NCI-H1417 treated with DMSO at 0.1 percent for 48 hours (cell line): ENCODE measurements at places on chromosomes 6 and 20.

DNA sequence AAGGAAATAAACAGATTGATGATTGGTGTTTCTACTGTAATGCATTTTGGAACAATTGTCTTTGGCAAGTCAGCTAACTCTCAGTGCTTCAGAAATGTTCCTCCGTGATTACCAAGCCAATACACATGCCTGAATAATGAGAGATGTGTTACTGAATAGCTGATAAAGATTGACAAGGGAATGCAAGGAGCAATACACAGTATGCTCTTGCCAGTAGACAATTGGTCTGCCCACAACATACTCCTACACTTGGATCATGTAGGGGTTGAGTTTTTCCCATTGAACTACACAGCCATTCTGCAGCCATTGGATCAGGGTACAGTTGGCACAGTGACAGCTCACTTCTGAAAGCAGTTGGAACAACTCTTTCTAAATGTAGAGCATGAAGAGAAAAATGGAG is 5.6 kb upstream of the GJB7 start:
- no peak for DNase-seq

DNA sequence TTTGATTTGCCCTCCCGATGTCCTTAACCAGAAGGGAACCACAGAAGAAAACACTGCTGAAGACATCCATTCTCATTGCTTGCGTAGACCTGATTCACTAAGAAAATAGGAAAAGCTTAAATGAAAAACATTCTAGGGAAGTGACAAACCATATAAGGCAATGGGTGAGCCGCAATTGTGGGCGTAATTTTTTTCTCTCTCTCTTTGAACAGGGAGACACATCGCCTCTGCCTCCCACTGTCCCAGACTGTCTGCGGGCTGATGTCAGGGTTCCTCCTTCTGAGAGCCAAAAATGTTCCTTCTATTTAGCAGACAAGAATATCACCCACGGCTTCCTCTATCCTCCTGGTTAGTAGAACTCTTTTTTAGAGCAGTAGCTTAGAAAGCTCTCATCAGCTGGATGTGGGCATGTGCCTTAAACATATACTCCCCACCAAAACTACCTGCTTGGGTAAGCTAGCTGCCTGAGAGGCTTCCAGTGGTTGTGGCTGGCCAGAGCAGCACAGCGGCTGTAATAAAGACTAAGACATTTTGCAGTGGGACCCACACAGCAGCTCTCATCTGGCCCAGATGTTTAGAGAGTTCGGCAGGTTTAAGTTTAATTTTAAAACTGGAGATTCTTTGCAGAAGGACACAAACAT is 22.7 kb upstream of the CTAGE9 start:
- DNase-seq = no peak

GRCh38 chr6:145380186-145380585 is 355.1 kb downstream of the EPM2A start:
- no peak for DNase-seq

DNA sequence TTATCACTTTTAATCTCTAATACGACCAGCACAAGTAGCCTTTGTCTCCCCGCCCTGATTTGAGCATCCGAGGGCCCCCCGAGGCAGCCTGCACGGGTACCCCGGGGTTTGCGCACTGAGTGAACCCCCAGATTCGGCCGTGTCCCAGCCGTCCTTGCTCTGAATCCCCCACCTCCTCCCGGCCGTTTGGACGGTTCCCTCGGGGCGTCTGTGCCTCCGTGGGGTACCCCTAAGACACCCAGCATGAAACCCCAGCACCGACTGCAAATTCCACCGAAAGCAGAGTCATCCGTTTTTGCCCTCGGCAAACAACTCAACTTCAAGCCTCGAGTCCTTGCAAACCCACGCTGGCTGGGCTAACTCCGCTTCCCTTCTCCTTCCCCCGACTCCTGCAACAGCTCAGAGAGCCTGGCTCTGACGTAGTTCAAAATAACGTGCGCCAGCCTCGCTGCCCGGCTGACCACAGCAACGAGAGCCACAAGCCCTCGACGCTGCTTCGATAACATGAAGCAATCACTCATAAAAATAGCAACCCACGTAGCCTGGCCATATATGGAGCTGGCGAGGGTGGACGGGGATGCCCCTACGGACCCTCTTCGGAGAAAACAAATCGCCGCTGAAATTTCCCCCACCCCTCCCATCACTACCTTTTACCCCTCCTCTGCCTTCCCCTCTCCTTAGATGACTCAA is 764 bp upstream of the SNAP25 start:
- DNase-seq = peak; percentile 52

GRCh38 chr6:121828146-121828886 is 392.9 kb downstream of the GJA1 start:
- DNase-seq = no peak

GRCh38 chr20:56506103-56506502 is 18.4 kb upstream of the FAM209A start:
- no peak for DNase-seq

GRCh38 chr6:16274483-16274882 is 36.1 kb downstream of the GMPR start:
- no peak for DNase-seq

DNA sequence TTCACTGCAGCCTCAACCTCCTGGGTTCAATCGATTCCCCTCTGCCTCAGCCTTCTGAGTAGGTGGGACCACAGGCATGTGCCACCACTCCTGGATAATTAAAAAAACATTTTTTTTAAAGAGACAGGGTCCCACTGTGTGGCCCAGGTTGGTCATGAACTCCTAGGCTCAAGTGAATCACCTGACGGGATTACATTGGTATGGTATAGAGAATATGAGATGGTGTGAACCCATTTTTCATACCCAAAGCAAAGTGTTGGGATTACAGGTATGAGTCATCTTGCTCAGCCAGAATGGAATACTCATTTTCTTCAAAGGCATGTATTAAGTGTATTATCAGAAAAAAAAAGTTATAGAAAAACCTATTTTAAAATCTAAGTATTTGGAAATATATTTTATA is 114.2 kb downstream of the AHI1 start:
- no peak for DNase-seq

- no peak for DNase-seq
These were observed 90.6 kb downstream of the DNAH8 start for GRCh38 chr6:38805692-38806091.

DNA sequence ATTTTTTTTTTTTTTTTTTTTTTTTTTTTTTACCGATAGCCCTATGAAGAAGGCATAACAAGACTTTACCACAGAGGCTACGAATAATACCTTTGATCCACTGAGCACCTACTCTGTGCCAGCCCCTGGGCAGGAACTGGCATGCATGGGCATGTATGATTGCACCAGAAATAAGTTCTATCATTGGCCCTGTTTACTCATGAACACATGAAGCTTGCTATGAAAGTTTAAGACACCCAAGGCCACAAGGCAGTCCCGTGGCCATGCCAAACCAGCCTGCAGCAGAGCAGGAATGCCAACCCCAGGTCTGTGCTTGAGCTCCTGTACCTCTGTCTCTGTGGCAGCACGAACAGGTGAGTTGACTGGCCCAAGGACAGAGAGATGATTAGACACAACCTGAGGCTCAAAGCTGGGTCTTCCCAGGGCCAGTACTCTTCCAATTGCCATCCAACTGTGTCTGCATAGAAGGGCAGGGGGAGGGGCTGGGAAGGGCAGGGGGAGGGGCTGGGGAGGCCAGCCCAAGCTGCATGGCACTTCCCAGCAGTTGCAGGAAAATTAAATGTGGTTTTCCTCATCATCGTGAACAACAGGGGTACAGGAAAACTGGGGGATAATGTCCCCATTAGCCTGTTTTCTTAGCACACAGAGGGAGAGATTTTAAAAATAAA is 63.5 kb downstream of the LRFN2 start:
- no peak for DNase-seq

- DNase-seq = no peak
These were observed 59.3 kb upstream of the ZNF217 start for GRCh38 chr20:53652859-53653517.

GRCh38 chr20:38165089-38165965 is at the start of gene TGM2:
TSS of gene TGM2 (minus strand) at chr20:38165270. CDS start at chr20:38165198, 72 bp downstream.
- no peak for DNase-seq

GRCh38 chr6:130788954-130789353 is 38.3 kb upstream of the SMLR1 start:
- no peak for DNase-seq

- DNase-seq = no peak
These were observed 279.5 kb downstream of the LRFN2 start for GRCh38 chr6:40307712-40308111.

DNA sequence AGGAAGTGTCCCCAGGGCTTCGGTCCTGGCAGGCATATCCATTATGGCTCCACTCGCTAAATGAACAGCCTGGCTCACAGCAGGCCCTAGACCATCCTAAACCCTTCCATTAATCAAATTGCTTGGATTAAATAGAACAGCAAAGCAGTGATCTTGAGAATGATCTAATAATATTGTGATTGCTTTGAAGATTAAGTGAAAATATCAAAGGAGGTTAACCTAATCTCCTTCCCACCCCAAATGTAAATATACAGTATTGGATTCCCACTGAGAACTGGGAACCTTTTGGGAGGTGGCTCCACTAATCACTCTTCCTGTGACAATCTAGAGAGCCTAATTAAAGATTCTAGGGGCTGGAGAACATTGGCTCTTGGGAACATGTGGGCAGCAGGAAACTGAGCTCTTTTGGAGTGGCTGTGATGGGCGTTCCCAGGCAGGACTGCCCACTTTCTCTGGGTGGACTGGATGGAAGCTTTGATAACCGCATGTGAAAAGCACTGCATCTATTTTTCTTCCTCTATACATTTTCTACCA is 68.3 kb upstream of the FRMD1 start:
- peak; percentile 75 for DNase-seq

- no peak for DNase-seq
These were observed 23.1 kb downstream of the SERPINB1 start for GRCh38 chr6:2818593-2818992.

GRCh38 chr6:113954653-113955052 is 16.3 kb downstream of the HDAC2 start:
- no peak for DNase-seq

DNA sequence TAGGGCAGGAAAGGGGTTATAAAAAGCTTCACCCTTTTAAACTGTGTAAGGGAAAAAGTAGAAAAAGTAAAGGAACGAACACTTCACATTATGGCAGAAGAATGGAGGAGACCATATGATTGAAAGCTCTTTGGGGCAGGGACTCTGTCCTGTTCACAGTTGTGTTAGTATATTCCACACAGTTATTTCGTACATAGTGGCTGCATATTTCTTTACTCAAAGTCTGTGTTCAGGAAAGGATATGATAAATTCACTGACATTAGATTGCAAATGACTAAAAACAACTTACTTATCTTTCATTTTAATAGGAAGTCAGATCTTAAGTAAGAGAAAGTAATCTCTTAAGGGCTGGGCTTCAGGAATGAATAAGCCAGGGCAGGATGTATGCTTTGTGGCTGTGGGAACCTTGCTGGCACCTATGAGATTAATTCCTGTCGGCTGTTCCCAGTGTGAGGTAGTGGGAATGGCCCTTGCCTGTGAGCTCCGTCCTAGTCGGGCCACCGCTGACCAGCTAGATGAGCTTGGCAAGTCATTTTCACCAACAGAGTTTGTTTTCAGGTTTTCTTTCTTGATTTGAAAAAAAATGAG is 11.2 kb downstream of the PPP1R14C start:
- no peak for DNase-seq

GRCh38 chr20:38880952-38881735 is 45.1 kb upstream of the FAM83D start:
- DNase-seq = no peak

DNA sequence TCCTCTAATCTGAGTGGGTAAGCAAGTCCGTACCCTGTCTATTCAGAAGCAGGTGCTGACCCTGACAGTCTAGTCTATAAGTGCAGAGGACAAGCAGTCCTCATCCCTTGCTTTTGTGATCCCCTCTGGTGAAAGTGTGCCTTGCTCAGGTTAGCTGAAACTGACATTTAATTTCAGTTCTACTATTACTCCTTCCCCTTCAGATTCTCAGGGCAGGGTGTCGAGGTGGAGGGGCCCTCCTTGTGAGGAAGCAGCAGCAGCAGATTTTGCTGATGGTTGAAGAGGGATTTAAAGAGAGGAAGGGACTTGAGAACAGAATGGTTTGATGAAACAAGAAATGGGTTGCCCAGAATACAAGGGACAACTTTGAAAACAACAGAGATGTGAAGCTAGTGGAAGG is 309.3 kb downstream of the CLIC5 start:
- DNase-seq = no peak

GRCh38 chr6:144847916-144848315 is 562.8 kb downstream of the UTRN start:
- DNase-seq = no peak

DNA sequence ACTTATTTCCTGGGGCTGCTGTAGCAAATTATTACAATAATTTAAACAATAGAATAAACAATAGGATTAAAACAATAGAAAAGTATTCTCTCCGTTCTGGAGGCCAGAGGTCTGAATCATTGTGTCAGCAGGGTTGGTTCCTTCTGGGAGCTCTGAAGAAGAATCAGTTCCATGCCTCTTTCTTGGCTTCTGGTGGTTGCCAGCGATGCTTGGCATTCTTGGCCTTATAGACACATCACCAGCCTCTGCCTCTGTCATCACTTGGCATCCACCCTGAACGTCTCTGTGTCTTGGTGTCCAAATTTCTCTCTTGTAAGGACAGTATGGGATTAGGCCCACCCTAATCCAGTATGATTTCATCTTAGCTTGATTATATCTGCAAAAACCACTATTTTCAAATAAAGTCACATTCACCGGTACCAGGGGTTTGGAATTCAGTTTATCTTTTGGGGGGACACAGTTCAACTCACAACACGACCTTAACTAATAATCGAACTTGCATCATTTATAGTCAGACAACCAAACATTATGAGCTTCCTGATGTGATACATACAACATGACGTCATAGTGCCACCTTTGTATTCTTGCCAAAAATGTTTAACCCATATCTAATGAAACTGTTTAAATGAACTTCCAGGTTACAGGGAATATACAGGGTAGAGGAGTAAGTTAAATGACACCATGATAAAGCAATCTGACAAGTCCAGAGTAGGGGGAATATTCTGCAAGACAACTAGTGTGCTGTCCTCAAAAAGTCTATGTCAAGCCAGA is 84.7 kb upstream of the RNF24 start:
- no peak for DNase-seq

GRCh38 chr6:12173661-12174060 is 116.5 kb upstream of the EDN1 start:
- DNase-seq = no peak

DNA sequence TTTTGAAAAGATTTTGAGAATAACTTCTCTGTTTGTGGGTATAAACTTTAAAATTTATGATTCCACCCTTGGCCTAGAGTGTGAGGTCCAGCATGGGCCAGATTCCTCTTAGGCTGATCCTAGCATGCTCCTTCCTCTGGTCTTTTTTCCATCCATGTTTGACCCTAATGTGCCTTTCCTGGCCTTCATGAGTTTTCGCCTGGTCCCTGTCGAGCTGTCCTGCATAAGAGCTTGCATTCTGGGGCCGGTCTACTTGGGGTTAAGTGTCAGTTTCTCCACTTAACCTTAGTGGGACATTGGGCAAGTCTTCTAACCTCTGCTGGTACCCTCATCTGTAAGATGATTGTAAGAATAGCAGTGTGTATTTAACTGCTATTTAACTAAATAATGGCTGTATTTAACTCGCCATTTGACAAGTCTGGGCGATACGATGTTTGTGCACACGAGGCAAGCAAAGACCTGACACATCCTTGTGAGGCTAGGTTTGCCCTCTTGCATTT is 40.7 kb upstream of the TAGAP start:
- no peak for DNase-seq

GRCh38 chr6:43900560-43900915 is 130.5 kb downstream of the VEGFA start:
- no peak for DNase-seq
